ENCODE measurements at places on chromosomes 7 and 10.
A peak's percentile ranks its signal among the peaks of the same experiment; 100 is the strongest.

GRCh38 chr7:27142580-27143022, 880 bp downstream of the HOXA5 start:
- no peaks in the 10 kb centered on the region for H3K27me3 ChIP-seq
- peaks cover 4% of the 10 kb centered on the region for H3K4me1 ChIP-seq
- H3K36me3 ChIP-seq = no peaks in the 10 kb centered on the region
- peak overlapping the region; percentile 95 for H3K27ac ChIP-seq
- DNase-seq = no peak

- H3K27me3 ChIP-seq = no peaks in the 10 kb centered on the region
- no peak overlapping the region for H3K27ac ChIP-seq
- no peak overlapping the region for H3K4me3 ChIP-seq
Observed at GRCh38 chr10:59027975-59028655, 148.3 kb upstream of the PHYHIPL start.

GRCh38 chr7:139648941-139649425, 125.5 kb downstream of the CLEC2L start:
- no peaks in the 10 kb centered on the region for H3K27me3 ChIP-seq
- no peak for DNase-seq
- H3K36me3 ChIP-seq = no peaks in the 10 kb centered on the region
- no peak overlapping the region for H3K4me3 ChIP-seq

DNA sequence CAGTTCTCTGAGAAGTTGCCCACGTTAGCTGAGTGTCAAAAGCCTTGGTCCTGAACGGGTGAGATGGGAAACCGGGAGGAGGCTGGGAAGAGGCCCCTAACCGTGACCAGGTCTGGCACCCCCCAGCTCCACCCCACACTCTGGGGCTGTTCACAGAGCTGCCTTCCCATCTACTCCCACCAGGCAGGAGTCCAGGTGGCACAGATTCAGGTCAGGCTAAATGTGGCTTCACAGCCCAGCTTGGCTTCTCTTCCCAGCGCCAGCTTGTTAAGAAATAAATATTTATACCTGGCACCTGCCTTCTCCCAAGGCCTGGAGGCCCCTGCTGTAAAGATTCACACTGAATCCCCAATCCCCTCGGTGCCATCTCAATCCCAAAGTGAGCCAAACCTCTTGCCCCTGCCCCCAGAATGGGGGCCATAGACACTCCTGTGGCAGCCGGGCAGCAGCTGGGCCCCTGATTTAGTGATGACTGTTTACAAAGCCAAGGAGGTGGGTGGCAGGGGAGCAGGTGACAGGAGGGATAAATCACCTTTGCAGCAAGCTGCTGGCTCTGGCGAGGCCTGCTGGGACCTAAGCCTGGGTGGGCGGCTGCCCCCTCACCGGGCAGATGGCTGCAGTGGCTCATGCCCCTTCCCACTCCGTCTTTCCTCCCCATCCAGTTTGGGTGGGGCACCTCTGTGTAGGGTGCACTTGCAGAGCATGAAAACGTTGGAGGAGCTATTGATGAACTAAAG, 72.5 kb downstream of the GOLGA7B start:
- H3K4me3 ChIP-seq = no peak overlapping the region
- no peaks in the 10 kb centered on the region for H3K27me3 ChIP-seq
- H3K36me3 ChIP-seq = no peaks in the 10 kb centered on the region
- no peaks in the 10 kb centered on the region for H3K4me1 ChIP-seq
- DNase-seq = peak; percentile 71

DNA sequence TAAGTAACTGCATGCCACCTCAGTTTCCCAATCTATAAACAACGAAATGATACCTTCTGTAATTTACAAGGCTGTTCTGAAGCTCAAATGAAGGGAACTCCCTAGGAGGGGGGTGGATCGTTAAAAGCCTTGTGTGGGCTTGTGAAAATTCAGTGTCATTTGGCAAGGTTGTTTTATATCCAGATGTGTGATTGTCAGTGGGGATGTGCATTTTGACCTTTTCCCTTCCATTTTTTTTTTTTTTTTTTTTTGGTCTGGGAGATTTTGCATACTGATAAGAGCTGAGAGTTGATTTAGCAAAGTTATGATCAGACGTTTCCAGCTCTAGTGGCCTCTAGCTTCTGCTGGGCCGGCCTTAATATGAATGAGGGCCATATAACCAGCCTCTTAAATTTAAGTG, 22.8 kb downstream of the CREB5 start:
- H3K36me3 ChIP-seq = no peaks in the 10 kb centered on the region
- no peak overlapping the region for H3K27ac ChIP-seq
- H3K4me3 ChIP-seq = no peak overlapping the region
- no peak for DNase-seq

- H3K4me3 ChIP-seq = no peak overlapping the region
- H3K36me3 ChIP-seq = no peaks in the 10 kb centered on the region
- H3K27me3 ChIP-seq = no peaks in the 10 kb centered on the region
- H3K27ac ChIP-seq = no peak overlapping the region
- no peaks in the 10 kb centered on the region for H3K4me1 ChIP-seq
Observed at GRCh38 chr7:80635998-80636397, 2.4 kb upstream of the CD36 start.

DNA sequence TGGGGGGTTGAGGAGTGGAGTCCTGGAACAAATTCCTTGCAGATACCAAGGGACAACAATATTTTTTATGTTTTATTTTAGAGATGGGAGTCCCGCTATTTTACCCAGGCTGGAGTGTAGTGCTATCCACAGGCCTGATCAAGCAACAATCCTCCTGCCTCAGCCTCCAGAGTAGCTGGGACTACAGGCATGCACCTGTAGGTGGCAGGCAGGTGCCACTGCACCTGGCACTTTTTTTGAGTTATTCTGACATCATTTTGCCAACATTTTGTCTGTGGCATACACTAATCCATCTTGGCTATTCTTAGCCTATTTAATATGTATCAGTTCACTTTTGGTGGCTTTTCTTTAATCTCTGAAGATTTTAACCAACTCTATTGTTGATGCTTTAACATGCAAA, 317.8 kb upstream of the MTPN start:
- DNase-seq = no peak
- no peaks in the 10 kb centered on the region for H3K4me1 ChIP-seq
- no peak overlapping the region for H3K27ac ChIP-seq
- H3K4me3 ChIP-seq = no peak overlapping the region

GRCh38 chr7:146956321-146956720, 839.7 kb downstream of the CNTNAP2 start:
- no peaks in the 10 kb centered on the region for H3K36me3 ChIP-seq
- no peaks in the 10 kb centered on the region for H3K27me3 ChIP-seq
- H3K27ac ChIP-seq = no peak overlapping the region
- no peaks in the 10 kb centered on the region for H3K4me1 ChIP-seq
- no peak overlapping the region for H3K4me3 ChIP-seq
- DNase-seq = no peak

DNA sequence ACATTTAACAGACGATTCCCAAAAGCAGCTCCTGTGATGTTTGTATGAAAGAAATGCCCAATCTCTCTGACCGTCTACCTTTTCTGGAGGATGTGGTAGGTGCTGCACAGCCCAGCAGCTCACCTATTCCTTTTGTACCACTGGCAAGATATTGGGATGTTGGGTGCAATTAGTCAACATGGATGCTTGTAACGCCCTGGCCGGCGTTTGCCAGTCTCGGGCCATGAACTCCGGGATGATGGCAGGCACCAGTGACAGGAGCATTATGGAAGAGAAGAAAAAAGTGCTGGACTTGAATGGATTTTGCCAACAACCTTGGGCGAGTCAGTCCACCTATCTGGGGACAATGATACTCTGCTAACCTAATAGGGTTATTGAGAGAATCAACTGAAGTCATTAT, 69.0 kb upstream of the ZNF438 start:
- no peaks in the 10 kb centered on the region for H3K27me3 ChIP-seq
- no peaks in the 10 kb centered on the region for H3K4me1 ChIP-seq
- DNase-seq = no peak
- H3K27ac ChIP-seq = no peak overlapping the region
- H3K4me3 ChIP-seq = no peak overlapping the region

GRCh38 chr10:90612276-90612675, 245.6 kb downstream of the HTR7 start:
- H3K4me1 ChIP-seq = no peaks in the 10 kb centered on the region
- DNase-seq = no peak

GRCh38 chr7:143954135-143954534, 509 bp upstream of the OR2F1 start:
- H3K36me3 ChIP-seq = no peaks in the 10 kb centered on the region
- no peak for DNase-seq
- no peaks in the 10 kb centered on the region for H3K4me1 ChIP-seq
- no peak overlapping the region for H3K27ac ChIP-seq

- no peaks in the 10 kb centered on the region for H3K4me1 ChIP-seq
- H3K36me3 ChIP-seq = no peaks in the 10 kb centered on the region
- no peak for DNase-seq
Observed at GRCh38 chr7:27992097-27992496, 188.5 kb downstream of the JAZF1 start.

DNA sequence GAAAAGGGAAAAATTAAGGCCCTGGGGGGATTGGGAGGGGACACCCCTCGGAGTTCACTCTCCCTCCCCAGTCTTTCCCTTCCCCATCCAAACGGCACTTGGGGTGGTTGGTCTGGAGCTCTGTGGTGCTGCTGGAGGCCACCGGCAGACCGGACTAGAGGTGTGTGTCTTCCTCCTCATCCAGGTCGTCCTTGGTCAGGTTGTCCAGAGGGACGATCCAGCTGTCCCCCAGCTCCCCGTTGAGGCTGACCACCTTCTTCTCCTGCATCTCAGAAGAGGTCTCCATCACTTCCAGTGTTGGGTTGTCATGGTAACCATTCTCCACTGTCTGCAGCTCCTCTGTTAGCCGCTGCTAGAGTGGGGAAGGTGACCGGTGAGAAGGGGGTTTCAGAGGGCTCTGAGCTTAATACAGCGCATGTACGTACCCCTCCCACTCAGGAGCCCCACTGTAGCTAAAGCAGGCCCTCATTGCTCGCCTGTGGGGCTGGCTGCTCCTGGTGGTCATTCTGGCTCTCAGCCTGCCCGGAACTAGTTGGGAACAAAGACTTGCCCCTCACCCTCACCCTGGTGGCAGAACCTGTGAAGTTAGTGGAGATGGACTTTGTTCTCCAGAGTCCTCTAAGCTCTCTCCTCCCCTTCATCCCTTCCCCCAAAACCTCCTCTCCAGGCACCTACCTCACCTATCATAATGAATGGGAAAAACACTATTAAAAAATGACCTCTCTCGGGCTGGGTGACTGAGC, 52.1 kb downstream of the PODXL start:
- no peak overlapping the region for H3K4me3 ChIP-seq
- peak overlapping the region; percentile 72 for H3K27ac ChIP-seq
- no peak for DNase-seq
- H3K27me3 ChIP-seq = peaks cover 5% of the 10 kb centered on the region

DNA sequence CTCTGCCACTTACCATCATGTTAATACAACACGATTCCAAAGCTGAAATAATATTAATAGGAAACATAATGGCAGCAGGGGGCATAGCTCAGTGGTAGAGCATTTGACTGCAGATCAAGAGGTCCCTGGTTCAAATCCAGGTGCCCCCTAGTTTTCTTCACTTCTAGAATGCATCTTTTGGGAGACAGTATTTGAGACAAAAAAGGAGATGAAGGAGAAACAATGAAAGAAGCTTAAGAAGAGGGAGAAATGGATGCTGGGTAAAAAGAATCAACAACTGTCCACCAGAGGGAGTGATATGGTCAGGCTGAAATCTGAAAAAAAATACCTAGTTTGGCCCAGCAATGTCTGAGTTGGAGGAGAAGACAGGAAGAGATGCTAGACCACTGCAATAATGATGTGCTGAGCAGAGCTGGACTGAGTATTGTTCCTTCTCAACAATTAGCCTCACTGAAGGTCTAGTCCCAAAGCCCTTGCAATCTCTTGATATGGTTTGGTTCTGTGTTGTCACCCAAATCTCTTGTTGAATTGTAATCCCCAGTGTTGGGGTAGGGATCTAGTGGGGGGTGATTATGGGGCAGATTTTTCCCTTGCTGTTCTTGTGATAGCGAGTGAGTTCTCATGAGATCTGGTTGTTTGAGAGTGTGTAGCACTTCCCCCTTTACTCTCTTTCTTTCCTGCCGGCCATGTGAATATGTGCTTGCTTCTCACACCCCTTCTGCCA, 48.3 kb downstream of the ZNF783 start:
- H3K4me1 ChIP-seq = no peaks in the 10 kb centered on the region
- no peak for DNase-seq
- H3K27me3 ChIP-seq = no peaks in the 10 kb centered on the region
- H3K27ac ChIP-seq = no peak overlapping the region
- no peaks in the 10 kb centered on the region for H3K36me3 ChIP-seq

DNA sequence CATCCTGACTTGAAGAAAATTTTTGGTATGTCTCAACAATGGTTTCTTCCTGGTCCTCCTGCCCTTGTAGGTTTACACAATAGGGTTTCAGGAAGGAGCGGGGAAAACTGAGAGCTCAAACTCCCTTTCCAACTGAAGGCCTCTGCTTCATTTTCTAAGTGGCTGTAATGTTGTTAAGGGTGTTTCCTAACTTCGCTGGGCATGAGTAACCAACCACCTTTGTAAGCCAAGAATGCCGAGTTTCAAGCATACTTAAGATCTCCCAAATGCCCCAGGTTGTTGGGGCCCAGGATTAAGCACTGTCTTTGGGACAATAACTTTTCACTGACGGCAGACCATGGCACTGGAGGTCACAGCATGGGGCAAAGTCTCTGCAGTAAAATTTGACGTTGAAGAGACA, 33.6 kb upstream of the DRGX start:
- no peaks in the 10 kb centered on the region for H3K36me3 ChIP-seq
- no peak overlapping the region for H3K27ac ChIP-seq
- DNase-seq = no peak
- H3K27me3 ChIP-seq = no peaks in the 10 kb centered on the region
- H3K4me3 ChIP-seq = no peak overlapping the region
- H3K4me1 ChIP-seq = no peaks in the 10 kb centered on the region

DNA sequence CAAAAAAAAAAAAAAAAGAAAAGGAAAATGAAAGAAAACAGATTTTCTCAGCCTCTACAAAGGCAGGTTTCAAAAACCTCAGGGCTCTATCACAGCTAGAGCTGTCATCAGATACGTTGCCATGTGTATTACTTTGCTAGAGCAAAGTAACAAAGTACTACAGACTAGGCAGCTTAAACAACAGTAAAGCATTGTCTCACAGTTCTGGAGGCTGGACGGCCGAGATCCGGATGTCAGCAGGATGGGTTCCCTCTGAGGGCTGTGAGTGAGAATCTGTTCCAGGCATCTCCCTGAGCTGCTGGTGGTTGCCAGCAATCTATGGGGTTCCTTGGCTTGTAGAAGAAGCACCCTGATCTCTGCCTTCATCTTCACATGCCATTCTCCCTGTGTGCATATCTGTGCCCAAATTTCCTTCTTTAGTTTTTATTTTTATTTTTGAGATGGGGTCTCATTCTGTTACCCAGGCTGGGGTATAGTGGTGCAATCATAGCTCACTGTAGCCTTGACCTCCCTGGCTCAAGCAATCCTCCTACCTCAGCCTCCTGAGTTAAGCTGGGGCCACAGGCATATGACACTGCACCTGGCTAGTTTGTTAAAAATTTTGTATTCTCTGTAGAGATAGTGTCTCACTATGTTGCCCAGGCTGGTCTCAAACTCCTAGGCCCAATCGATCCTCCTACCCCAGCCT, 48.9 kb upstream of the KDM7A start:
- H3K27me3 ChIP-seq = no peaks in the 10 kb centered on the region
- no peak overlapping the region for H3K27ac ChIP-seq
- no peaks in the 10 kb centered on the region for H3K36me3 ChIP-seq
- DNase-seq = no peak

Measured in breast epithelium (tissue), 4 donors.